NCI-H774 (cell line): ENCODE measurements at places on chromosomes 7 and 10.

- DNase-seq, result no peak
Measured at GRCh38 chr10:88992921-88993524, 2.4 kb downstream of the FAS start.

- no peak for DNase-seq
Measured at GRCh38 chr10:44946205-44946604, 13.4 kb upstream of the RASSF4 start.

DNA sequence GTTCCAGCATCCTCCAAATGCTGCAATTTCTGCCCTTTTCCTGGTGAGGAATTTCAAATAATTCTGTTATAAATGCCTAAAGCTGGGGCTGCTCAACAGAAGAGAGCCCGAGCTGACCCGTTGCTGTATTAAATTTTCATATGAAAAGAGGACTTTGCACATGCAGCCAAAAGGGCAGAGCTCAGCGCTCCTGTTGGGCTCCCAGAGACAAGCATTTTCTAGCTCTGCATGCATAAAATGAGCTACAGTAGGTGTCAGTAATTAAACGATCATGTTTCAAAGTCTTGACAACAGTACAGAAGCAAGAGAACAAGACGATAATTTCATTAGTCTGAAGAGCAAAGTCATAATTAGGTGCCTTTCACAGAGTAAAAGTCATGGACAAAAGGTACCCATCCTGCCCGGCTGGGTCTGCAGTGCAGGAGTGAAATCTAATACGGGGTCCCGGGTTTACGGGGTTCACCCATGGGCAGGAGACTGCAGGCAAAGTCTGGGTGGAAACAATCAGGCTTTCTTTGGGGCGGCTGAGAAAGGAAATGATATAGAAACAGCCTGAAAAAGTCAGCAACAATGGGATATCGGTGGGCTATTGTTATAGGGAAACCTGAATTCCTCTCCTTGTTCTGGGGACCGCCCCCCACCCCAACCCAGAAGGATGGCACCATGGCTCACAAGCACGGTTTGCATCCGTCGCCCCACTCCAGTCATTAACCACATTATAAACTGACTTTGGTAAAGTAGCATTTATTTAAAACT, 66.0 kb downstream of the EBF3 start:
- DNase-seq, result no peak

- DNase-seq, result no peak
Measured at GRCh38 chr10:131065673-131066305, 245.7 kb downstream of the TCERG1L start.

- no peak for DNase-seq
Measured at GRCh38 chr7:153430931-153431330, 621.3 kb upstream of the DPP6 start.

DNA sequence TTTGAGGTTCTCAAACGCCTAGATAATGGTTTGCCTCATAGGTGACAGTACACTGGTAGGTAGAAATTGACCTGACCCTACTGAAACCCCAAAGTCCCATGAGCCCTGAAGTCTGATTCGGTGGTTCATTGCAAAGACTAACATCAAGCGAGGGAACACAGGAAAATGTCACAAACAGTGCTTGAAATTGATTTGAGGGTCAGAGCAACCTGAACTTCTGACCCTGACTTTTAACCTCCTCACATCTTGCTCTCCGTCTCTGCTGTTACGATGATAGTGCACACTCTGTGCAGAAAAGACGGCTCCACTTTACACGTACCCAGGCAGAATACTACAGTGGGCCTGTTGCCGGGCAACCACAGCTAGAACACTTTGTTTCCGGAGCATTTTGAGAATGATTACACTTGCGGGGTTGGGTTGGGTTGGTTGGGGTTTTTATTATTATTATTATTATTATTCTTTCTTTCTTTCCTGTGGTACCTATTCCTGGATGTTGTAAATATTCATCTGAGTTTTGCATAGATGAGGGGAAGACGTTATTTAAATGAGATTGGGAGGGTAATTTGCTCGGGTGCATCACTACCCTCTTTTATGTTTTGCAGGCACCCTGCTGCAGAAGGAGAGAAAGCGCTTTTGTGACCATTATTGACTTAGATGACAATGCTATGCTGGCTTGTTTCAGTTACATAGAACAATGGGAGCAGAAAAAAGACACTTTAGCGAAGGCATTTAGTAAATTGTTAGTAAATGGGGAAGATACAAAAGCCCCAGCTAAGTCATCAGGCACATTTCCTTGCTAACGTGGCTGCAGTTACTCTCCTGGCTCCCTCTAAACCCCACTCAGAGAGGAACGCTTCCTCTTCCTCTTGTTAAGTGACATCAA, 438.1 kb upstream of the NRP1 start:
- DNase-seq, result peak; percentile 33
